Cerebellar nuclear complex (tissue), 1 donor: ENCODE measurements at places on chromosomes 5 and 9.

GRCh38 chr5:171845040-171845630, 59.5 kb downstream of the SMIM23 start:
- DNase-seq = no peak

GRCh38 chr9:19720377-19720776, 68.5 kb downstream of the SLC24A2 start:
- DNase-seq = no peak

- DNase-seq = no peak
These were observed 118.7 kb upstream of the SGCD start for GRCh38 chr5:156208271-156208670.

DNA sequence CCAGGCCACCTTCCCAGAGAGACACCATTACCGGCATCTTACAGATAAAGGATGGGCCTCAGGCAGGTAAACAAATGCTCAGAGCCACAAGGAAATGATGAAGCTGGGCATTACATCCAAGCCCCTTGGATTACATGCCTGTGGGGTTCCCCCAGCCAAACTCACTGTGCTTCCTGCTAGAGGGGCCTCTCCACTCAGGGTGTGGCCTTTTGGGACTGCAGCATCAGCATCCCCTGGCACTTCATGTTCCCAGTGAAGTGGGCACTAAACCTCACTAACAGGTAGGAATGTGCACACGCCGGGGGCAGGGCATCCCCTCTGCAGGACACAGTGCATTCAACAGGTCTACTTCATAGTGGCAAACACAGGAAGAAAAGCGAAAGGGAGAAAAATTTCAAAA, 125.9 kb downstream of the ROR2 start:
- no peak for DNase-seq

DNA sequence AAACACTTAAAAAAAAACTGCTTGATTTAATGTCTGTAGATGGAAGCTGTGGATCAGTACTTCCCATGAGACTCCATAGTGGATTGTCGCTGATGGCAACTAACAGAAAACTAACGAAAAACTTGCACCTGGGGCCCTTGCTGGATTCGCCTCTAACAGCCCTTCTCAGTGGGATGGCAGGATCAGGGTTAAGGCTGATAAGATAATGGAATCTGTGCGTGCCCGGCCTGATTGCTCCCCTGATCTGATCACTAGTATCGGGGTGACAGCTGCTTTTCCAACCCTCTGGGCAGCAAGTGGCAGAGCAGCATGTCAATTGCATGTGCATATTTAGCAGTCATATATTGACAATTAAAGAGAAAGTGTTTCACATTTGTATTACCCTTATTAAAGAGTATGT, 185.8 kb upstream of the ELAVL2 start:
- no peak for DNase-seq

DNA sequence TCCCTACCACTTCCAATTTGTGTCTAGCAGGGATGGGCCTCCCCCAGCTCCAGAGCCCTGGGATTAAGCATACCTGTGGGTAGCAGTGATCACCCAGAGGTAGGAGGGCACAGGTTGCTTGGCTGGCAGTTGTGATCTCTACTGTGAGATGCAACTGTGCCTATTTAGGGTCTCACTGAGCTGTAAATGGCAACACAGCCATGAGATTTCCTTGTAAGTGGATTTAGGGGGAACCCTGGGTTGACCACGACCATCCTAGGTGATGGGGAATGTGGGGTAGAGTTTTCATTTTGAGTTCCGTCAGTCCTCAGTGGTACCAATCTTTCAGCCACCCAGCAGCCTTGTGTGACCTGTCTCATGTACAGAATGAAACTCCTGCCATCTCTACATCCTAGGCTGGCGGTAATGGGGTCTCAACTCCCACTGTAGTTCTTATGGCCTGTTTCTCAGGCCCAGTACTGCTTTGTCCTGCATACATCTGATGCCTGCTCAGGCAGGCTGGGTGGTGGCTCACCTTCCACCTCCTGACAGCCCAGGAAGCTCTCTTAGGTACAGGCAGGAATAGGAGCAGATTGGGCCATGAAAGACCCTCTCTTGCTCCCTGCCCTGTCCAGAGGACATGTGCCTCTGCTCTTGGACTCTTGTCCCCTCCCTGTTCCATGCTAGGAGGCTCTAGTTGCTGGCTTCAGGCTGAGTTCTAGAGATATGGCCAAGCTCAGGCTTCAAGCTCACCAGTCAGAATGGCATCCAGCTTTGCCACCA, 8.1 kb downstream of the HNRNPAB start:
- DNase-seq = no peak
